ENCODE measurements at places on chromosomes 5 and 9.

DNA sequence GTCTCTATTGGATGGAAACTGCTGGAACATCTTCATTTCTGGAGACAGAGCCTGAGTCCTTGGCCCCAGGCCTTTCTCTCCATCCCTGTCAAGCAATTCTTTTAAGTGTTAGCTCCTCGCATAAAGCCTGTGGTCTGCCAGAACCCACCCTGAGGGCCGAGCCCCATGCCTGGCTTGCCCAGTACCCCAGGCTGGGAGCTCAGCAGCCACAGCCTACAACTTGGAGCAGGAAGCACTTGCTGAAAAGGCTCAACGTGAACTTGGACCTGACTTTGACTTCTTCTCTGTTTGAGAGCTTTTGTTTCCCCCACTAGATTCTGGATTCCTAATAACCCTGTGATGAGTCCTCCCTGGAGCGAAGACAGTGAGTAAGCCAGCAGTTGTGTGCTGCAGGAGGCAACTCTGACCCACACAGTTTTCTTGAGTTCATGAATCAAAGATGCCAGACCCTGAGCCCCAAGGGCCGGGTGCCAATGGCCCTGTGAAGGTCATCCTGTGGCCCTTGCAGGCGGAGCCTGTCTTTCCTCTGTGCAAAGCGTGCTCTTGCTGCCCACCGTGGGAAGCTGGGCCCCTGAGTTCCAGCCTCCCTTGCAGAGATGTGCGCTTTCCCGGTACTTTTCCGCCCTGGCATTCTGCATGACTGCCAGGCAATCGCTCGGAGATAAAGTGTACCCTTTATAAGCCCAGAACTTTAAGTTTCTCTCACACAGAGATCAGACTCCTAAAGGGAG, 64.3 kb upstream of the RUFY1 start:
- DNase-seq, result no peak

GRCh38 chr9:23542927-23543326, 283.1 kb downstream of the ELAVL2 start:
- no peak for DNase-seq

DNA sequence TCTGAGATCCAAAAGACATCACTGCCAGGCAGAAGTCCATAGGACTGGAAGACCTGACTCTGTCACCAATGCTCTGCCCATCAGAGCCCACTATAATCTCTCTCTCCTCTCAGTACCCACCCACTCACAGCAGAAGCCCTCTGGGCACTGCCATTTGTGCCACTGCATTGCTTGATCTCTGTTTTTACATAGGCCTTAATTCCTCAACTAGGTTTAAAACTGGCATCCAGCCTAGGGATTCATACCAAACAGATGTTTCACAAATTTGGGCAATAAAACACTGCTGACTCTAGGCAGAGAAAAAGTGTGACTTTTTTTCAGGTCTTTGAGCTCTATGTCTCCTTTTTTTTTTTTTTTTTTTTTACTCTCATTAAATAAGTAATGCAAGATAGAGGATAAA, 91.1 kb upstream of the RANBP3L start:
- no peak for DNase-seq

- peak; percentile 86 for DNase-seq
Observed at GRCh38 chr5:34474573-34475021, 181.5 kb upstream of the RAI14 start.

- no peak for DNase-seq
Observed at GRCh38 chr5:119031905-119032304, 39.0 kb upstream of the DMXL1 start.

- DNase-seq, result no peak
Observed at GRCh38 chr9:4832786-4833579, 40.2 kb downstream of the RCL1 start.

GRCh38 chr5:156328161-156328560, 1.2 kb downstream of the SGCD start:
- no peak for DNase-seq

DNA sequence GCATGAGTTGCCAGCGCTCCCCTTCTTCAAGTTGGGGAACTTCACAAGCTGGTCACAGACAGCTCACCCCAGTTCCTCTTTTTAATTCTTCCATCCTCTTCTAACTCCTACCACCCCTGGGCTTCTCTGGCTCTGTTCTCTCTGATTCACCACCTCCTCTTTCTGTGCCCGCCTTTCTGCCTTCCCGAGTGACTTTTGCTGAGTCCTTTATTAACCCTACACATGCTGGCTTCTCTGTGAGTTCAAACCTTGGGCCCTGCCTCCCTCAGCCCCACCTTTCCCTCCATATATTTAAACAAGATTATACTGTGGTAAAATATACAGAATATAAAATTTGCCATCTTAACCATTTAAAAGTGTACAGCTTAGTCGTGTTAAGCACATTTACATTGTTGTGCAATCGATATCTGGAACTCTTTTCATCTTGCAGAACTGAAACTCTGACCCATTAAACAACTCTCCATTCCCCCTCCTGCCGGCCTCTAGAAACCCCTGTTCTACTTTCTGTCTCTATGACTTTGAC, 32.0 kb downstream of the SLC46A2 start:
- DNase-seq, result no peak

DNA sequence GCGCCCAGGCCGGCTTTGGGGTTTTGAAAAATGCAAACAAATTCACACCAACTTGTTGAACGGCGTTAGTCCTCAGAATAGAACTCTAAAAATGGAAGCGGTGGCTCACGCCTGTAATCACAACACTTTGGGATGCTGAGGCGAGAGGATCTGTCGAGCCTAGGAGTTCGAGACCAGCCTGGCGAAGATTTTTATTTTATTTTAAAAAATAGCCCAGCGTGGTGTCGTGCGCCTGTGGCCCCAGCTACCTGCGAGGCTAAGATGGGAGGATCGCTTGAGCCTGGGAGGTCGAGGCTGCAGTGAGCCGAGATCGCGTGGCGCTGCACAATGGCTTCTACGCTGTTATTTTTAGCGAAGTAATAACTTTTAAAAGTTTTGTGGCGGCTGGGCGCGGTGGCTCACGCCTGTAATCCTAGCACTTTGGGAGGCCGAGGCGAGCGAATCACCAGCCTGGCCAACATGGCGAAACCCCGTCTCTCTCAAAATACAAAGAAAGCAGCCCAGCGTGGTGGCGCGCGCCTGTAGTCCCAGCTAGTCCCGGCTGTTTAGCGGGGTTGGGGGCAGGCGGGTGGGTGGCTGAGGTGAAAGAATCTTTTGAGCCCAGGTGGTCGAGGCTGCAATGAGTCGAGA, 694 bp upstream of the PLIN2 start:
- peak; percentile 17 for DNase-seq

DNA sequence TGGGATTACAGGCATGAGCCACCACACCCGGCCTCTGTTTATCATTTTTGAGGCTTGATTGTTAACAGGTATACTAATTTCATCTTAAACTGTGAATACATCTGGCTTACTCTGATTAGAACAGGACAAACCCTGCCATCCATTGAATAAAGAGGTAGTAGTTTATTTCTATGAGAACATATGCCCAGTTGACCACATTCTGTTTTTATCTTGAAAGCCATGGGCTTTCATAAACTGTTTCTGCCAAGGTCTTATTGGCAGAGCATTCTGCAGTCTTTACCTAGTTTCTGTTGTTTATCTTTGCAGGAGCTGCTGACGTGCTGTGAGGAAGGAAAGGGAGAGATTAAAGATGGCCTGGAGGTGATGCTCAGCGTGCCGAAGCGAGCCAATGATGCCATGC, 184.9 kb upstream of the OTULINL start:
- DNase-seq, result no peak

DNA sequence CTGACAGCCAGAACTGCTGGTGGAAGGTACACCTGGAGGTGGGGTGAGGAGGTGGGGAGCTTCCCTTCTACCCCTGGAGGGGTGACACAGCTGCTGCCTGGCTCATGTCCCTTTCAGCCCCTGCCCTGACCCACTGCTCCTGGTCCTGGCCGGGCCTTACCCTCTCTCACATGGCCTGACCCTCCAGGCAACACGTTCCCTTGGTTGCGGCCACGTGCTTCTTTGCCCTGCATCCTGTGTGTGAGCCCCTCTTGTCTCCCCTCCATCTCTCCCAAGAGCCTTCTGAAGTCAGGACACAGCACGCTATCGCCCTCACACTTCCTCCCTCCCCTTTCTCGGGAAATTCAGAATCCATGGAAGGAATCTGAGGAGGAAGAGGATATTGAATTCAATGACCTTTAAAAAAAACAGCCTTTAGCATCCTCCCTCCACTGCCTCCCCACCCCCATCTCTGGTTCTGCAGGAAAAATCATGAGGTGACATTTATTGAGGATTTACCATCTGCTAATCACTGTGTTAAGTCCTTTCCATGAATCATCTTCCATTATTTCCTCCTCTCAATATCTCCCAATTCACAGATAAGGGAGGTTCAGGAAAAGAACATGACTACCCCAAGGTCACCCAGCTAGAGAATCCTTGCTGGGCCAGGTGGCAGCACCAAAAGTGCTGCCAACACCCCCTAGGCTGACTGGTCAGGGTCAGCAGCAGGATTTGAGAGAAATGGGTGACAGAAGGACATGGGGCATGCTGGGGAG, 8.3 kb downstream of the AQP3 start:
- DNase-seq, result no peak

- no peak for DNase-seq
Observed at GRCh38 chr9:100219347-100219746, 120.3 kb downstream of the INVS start.

- DNase-seq, result no peak
Observed at GRCh38 chr5:104344809-104345208, 782.2 kb upstream of the NUDT12 start.

DNA sequence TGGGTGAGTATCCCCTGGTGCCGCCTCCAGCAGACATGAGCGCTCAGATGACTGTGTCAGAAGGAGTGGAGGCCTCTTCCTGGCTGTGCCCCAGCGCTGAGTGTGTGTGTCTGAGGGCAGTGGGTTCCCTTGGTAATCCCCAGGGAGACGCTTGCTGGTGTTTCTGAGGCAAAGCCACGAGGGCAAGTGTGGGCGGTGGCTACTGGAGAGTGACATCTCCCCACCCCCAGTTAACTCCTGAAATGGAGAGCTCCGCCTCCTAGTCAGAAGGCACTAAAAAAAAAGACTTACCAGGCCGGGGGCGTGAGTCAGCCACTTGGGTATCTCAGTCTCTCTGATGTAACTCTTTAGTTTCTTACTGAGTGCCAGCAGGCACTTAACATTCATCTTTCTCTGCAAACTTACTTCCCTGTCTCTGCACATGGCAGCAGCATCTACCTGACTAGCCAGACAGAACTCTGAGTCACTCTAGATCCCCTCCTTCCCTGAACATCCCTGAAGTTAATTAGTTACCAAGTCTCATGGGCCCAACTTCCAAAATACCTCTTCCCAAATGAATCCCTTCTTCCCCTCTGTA, 19.3 kb downstream of the ORM2 start:
- no peak for DNase-seq

DNA sequence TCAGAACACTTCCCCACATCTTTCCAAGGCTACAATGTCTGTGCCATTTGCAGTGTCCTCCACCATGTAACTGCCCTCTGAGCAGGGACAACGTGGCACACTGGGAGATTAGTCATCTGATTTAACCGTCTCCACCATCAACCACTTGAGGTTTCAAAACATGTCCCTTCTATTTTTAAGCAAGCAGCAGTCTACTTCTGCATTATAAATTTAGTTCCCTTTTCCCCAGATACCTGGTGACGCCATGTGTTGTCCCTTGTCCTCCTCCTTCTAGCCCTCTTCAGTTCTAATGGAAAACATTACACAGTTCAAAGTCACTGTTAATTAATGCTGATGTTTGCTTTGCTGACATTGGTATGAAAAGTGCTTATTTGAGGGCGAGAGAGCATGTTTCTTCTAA, 52.8 kb downstream of the ATP10B start:
- no peak for DNase-seq

GRCh38 chr9:133880136-133880535, 112.0 kb downstream of the VAV2 start:
- no peak for DNase-seq

GRCh38 chr5:59238126-59238902, 655.2 kb downstream of the PDE4D start:
- DNase-seq, result no peak

- DNase-seq, result no peak
Observed at GRCh38 chr5:130002183-130002582, 97.9 kb downstream of the CHSY3 start.

- DNase-seq, result no peak
Observed at GRCh38 chr9:22790329-22790728, 343.7 kb downstream of the DMRTA1 start.

- no peak for DNase-seq
Observed at GRCh38 chr5:8349855-8350254, 480.9 kb downstream of the MTRR start.

DNA sequence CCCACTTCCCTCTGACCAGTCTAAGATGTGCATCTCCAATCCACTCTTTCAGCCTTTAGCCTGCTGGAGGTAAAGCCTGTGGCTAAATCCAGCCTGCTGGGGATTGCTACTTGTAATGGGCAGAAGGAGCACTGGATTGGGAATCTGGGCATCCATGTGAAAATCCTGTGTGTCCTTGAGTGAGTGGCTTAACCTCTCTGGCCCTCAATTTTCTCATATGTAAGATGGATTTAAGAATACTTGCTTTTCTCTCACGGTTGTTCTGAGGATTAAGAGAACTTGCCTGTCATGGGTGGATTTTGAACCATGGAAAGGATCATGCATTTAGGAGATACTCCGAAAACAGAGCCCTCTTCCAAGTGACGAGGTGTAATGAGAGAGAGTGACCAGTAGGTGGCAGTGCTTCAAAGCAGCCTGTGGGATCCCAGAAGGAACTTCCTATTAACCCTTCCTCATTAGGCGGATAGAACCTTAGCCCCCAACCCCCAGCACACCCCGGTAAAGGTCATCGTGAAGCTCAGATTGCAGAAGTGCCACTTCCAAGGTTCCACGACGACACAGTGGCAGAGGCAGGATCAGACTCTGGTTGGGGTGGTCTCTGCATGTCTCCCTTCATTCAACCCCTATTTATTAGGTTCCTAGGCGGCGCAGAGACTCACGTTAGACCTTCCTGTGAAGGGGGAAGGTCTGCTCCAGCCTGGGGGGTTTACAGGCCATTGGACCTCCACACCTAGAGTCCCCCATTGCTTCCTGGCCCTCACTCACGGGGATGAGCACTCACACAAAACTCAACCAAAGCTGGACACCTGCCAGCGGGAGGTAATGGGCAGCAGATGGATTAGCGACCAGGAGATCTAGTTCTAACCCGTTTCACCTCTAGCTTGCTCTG, 68.7 kb upstream of the ZNF618 start:
- DNase-seq, result peak; percentile 9

GRCh38 chr5:67051164-67051563, 145.4 kb downstream of the CD180 start:
- DNase-seq, result no peak

DNA sequence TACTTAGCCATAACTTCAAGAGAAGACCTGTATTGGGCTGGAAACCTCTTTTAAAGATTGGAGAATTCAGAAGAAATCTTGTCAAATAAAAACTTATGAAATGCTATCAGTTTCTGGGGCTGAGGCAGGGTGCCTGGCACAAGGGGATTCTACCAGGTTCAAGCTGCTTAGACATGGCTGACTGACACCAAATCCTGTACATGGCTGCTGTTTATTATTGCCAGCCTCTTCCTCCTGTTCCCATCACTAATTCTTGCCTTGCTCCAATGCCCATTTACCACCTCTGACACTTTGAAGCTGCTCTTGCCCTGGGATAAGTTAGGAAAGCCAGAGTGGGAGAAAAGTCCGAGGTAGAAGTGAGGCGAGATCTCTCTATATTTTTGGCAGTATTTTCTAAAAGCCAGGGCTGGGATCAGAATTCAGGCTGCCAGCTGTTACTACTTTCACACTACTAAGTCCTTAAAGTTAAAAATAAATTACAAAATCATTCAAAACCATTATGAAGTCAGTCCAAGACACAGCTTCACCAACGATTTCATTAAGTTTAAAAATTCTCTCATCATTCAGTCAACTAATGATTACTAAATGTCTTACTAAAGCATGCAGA, 66.3 kb upstream of the TNFAIP8 start:
- DNase-seq, result no peak

GRCh38 chr9:136409557-136410455, 608 bp downstream of the ENTR1 start:
- no peak for DNase-seq

GRCh38 chr5:16935231-16936149, 598 bp downstream of the MYO10 start:
- peak; percentile 42 for DNase-seq
